ENCODE measurements at places on chromosomes 7 and 10. TPM values are rescaled to one million over a fixed set of nuclear protein-coding genes. Genes with fewer than 3 reads are reported as not detected.

- H3K27me3 ChIP-seq, result no peaks in the 10 kb centered on the region
- no peaks in the 10 kb centered on the region for H3K36me3 ChIP-seq
- DNase-seq, result no peak
- H3K27ac ChIP-seq, result no peak overlapping the region
- no peaks in the 10 kb centered on the region for H3K4me1 ChIP-seq
Measured at GRCh38 chr7:77329466-77330168, 86.5 kb downstream of the GSAP start.

Gene MARVELD1
- total RNA-seq, result 4.3 TPM

- H3K27me3 ChIP-seq, result no peaks in the 10 kb centered on the region
- peak; percentile 33 for DNase-seq
- H3K4me3 ChIP-seq, result peak overlapping the region; percentile 76
- peak overlapping the region; percentile 94 for H3K27ac ChIP-seq
Measured at GRCh38 chr7:100612730-100613390, 520 bp downstream of the MOSPD3 start.

DNA sequence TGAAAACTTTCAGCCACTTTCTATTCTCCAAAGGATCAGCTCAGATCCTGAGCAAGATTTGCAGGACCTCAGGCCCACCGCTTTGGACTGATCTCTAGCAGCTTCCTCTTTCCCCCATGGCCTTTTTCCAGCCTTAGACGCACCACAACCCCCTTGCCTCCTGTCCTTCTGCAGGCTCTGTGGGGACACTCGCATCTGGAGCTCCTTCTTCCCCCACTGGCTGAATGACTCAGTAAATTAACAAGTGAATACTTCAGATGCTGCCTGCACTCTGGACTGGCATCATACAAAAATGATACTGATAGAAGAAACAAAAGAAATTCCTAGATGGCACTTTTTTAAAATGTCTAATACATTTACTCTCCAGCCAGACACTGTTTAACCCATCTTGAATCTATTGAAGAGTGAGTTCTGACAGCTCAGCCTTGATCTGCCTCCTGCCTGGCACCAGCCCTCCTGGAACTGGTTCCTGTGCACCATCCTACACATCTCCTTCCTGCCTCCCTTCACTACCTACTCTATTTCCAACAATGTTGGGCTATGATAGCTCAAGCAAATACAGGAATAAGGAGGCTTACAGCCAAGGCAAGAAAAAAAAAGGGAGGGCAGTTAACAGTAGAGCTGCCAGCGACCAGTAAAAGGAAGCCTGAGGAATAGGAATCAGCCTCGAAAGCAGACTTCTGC, 3.3 kb downstream of the FRMPD2 start:
- H3K4me3 ChIP-seq, result no peak overlapping the region
- no peak for DNase-seq
- H3K4me1 ChIP-seq, result no peaks in the 10 kb centered on the region
- H3K27me3 ChIP-seq, result no peaks in the 10 kb centered on the region
- H3K36me3 ChIP-seq, result no peaks in the 10 kb centered on the region

Gene ARHGEF35
- total RNA-seq, result 5.3 TPM

DNA sequence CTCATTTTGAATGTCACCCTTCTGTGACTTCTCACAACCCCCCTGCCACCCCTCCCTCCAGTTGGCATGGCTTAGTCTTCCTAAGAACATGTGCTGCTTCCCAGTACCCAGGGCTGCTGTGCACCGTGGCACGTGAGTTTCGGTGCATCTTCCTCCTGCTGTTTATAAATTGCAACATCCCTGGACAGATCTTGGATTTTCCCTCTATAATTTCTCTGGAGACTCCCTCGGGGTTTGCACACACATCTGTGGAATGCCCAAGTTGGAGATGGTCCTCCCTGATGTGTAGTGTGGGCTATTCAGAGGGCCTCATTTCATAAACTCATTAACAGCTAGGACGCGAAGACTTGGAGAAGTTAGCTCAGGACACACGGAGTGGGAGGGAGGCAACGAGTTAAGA, 52.9 kb downstream of the IKZF1 start:
- no peaks in the 10 kb centered on the region for H3K27me3 ChIP-seq
- DNase-seq, result no peak
- no peaks in the 10 kb centered on the region for H3K36me3 ChIP-seq
- no peaks in the 10 kb centered on the region for H3K4me1 ChIP-seq
- no peak overlapping the region for H3K27ac ChIP-seq

- H3K27me3 ChIP-seq, result no peaks in the 10 kb centered on the region
- H3K4me3 ChIP-seq, result no peak overlapping the region
- no peak overlapping the region for H3K27ac ChIP-seq
- H3K36me3 ChIP-seq, result no peaks in the 10 kb centered on the region
- no peaks in the 10 kb centered on the region for H3K4me1 ChIP-seq
Measured at GRCh38 chr10:77027141-77027540, 610.5 kb downstream of the KCNMA1 start.

DNA sequence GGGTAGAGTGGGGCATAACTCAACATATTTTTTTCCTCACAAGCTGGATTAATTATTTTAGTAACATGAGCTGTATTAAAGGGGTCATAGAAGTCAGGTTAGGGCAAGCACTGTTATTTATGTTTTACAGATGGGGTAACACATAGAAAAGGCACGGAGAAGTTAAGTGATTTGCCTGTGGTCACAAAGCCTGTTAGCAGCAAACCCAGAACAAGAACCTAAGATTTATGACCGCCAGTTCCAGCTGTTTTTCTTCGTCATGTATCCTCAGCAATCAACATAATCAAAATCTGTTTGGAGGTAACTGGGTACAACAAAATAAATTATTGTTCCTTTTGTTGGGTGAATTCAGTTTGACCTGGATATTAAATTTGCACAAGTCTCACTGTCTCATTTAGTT, 57.2 kb upstream of the BET1 start:
- no peaks in the 10 kb centered on the region for H3K36me3 ChIP-seq
- H3K27me3 ChIP-seq, result no peaks in the 10 kb centered on the region
- DNase-seq, result no peak

Gene WDR37
- 9.9 TPM for total RNA-seq

DNA sequence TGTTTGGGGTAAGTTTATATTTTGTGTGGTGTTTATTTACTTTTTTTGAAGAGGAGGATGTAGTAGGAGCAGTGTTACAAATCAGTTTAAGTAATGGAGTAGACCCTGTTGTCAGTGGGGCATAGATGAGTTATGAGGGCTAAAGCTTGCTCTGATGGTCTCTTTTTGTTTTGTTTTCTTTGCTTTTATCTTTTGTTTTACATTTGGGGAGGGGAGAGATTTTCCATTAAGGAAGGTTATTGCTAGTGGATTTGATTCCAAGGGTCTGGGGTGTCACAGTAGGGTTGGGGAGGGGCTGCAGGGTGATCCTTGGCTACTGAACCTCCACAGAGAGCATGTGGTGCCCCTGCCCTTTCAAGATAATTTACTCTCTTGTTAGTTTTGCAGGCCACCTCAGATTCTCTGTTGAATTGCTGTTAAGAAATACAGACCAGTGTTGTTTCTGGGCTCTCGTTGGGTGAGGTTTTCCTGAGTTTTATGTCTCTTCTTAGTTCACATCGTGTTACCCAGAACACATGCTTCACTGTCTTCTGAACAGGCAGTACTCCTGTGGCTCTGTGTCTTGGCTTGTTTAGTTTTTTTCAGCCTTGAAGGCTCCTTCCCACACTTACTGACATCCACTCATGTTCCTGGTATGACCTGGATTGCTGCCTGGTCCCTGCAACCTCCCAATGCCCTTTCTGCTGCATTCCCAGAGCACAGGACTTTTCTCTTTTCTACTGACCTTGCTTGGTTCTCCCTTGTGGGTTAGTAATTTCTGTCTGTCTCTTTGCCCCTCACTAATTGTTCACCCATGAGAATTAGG, 4.2 kb downstream of the KIFBP start:
- H3K27me3 ChIP-seq, result no peaks in the 10 kb centered on the region
- peaks cover 36% of the 10 kb centered on the region for H3K4me1 ChIP-seq
- H3K36me3 ChIP-seq, result no peaks in the 10 kb centered on the region
- DNase-seq, result peak; percentile 46
- no peak overlapping the region for H3K4me3 ChIP-seq
- peak overlapping the region; percentile 27 for H3K27ac ChIP-seq

DNA sequence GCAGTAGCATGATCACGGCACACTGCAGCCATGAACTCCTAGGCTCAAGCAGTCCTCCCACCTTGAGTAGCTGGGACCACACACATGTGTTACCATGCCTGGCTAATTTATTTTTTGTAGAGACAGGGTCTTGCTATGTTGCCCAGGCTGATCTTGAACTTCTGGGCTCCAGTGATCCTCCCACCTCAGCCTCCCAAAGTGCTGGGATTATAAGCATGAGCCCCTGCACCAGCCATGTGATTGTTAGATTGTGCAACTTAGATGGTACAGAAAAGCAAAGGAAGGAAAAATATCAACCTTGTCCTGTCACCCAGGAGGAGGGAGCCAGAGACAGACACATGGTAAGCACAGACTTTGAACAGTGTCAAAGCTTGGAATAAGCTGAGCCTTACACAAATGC, 73.5 kb downstream of the CCNY start:
- H3K4me1 ChIP-seq, result peaks cover 33% of the 10 kb centered on the region
- no peak overlapping the region for H3K27ac ChIP-seq
- no peak overlapping the region for H3K4me3 ChIP-seq
- H3K36me3 ChIP-seq, result no peaks in the 10 kb centered on the region
- no peaks in the 10 kb centered on the region for H3K27me3 ChIP-seq

DNA sequence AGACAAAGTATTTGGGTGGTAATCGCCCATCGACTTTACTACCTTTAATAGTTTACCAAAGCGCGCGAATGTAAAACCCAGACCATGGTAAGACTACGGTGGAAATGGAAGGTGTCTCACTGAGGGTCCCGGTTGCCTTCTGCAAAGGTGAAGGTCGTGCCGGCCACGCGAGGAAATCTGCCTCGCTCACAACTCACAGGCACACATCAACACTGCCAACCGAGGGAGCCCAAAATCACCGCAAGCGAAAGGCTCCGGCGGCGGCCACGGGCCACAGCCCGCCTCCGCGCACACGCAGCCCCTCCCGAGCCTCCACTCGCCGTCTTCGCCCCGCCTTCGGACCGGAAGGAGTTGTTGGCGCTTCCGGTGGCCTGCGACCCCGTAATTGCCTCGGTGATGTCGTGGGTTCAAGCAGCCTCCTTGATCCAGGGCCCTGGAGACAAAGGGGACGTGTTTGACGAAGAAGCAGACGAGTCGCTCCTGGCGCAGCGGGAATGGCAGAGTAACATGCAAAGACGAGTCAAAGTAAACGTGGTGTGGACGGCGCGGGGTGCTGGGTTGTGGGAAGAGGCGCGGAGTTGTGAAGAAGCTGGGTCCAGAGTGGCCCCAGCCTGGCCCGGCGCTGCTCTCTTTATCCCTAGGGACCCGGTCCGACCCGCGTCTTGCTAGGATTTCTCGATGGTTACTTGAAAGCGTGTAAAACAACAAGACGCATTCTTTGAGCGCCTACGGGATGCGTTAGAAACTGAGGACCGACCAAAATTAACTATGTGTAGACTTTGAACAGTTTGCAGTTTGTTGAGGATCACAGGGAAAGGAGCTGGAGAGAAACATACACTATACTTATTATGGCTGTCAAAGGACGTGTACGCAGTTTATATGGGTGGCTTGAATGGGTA, at the start of gene YAE1:
Gene YAE1, plus strand, starts transcription at position 382 of the 899 bp plus-strand sequence. Its CDS starts 15 bp downstream, at position 397.
- H3K4me1 ChIP-seq, result peaks cover 17% of the 10 kb centered on the region
- no peaks in the 10 kb centered on the region for H3K27me3 ChIP-seq
- peak within 1 kb of the TSS; percentile 77 for H3K4me3 ChIP-seq
- H3K36me3 ChIP-seq, result no peaks in the 10 kb centered on the region
- H3K27ac ChIP-seq, result peak within 1 kb of the TSS; percentile 55
- DNase-seq, result peak; percentile 72

Gene NKX2-3
- total RNA-seq, result 2.9 TPM

- H3K4me3 ChIP-seq, result no peak overlapping the region
- peaks cover 23% of the 10 kb centered on the region for H3K4me1 ChIP-seq
- H3K27me3 ChIP-seq, result no peaks in the 10 kb centered on the region
- DNase-seq, result no peak
- H3K36me3 ChIP-seq, result no peaks in the 10 kb centered on the region
Measured at GRCh38 chr10:60450291-60450690, 60.6 kb upstream of the ANK3 start.

Gene FAM180A
- total RNA-seq, result not detected

Measured in body of pancreas (tissue), 4 donors.